ENCODE measurements at places on chromosomes 3 and 15.

DNA sequence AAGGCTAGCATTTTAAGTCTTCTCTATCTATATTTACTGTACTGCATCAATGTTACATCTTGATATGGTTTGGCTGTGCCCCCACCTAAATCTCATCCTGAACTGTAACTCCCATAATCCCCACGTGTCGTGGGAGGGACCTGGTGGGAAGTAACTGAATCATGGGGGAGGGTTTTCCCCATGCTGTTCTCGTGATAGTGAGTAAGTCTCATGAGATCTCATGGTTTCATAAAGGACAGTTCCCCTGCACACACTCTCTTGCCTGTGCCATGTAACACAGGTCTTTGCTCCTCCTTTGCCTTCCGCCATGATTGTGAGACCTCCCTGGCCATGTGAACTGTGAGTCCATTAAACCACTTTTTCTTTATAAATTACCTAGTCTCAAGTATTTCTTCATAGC, 161.5 kb downstream of the TBC1D5 start:
- no peak for DNase-seq

DNA sequence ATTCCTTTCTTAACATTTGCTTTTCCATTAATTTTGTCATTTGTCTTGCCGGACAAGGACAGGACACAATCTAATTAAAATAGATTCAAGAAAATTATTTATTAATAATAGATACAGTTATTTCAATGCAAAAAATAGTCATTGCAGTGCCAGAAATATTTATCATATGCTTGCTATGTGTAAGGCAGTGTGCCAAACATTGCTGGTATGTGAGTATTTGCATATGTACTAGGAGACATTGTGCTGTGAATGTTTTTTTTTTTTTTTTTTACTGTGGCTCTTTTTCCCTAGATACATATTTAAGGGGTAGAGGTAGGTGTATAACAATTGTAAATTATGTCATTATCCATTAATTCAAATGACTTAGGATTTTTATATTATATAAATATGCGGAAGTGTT, 23.3 kb downstream of the SPRED1 start:
- no peak for DNase-seq

- DNase-seq = no peak
Measured at GRCh38 chr3:128278130-128278529, 124.8 kb downstream of the EEFSEC start.

DNA sequence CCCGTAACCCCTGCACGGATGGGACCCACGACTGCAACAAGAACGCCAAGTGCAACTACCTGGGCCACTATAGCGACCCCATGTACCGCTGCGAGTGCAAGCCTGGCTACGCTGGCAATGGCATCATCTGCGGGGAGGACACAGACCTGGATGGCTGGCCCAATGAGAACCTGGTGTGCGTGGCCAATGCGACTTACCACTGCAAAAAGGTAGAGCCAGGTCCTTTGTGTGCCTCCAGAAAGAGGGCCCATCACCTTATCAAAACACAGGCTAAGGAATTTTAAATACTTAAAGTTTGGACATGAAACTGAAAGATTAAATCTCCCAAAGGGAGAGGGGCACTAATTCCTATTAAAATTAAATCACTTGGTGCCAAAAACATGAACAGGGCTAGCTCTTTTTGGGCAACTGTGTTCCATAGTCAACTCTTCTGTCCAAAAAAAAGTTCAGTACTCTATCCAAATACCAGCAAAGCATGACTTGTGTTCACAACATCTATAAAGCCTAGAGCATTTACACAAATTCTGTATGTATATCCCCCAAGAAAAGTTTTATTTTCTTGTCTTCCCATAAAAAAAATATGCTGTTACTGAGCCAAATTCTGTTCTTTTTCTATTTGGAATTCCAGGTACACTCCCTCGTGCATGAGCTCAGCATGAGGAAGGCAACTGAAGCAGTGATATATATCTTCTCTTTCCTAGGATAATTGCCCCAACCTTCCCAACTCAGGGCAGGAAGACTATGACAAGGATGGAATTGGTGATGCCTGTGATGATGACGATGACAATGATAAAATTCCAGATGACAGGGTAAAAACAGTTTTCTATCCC, 9.2 kb downstream of the THBS1 start:
- DNase-seq = no peak

GRCh38 chr3:148150141-148150540, 547.6 kb upstream of the AGTR1 start:
- no peak for DNase-seq

- no peak for DNase-seq
Measured at GRCh38 chr15:58252586-58253323, 114.6 kb downstream of the AQP9 start.

DNA sequence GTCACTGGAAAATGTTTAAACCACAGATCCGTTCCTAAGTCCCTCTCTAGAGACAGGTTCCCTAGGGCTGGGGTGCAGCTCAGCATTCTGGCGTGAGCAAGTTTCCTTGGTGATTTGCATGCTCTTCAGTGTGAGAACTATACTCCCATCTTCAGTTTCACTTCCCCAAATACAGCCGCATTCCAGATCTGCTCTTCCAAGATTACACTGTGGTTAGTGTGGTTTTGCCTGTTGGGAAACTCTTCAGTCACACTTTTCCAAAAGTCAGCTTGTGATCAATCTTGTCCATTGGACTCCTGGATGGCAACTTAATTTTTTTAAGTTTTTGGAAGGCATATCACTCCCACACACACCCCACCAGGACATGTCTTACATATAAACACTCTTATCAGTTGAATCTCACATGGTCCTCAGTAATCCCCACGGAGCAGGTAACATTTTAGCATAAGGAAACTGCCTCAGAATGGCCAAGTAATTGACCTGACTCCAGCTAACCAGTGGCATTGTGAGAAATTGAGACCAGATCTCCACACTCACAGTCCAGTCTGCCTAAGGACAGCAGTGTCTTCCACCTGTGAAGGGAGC, 33.5 kb upstream of the PTPN23 start:
- no peak for DNase-seq

Data from stimulated activated CD4-positive, alpha-beta T cell treated with anti-CD3 and anti-CD28 coated beads, Interleukin-2, amount 100 ng/mL, for 24 hours (primary cell).